ENCODE measurements at places on chromosomes 13 and 19. TPM values are rescaled to one million over a fixed set of nuclear protein-coding genes. Genes with fewer than 3 reads are reported as not detected.

PRDX2 gene
- polyA plus RNA-seq: 386 TPM

S1PR4 gene
- polyA plus RNA-seq: 1.5 TPM

YJEFN3 gene
- 4.9 TPM for polyA plus RNA-seq

ZNF416 gene
- polyA plus RNA-seq: 2.0 TPM

HNRNPL gene
- 145 TPM for polyA plus RNA-seq

APOC4 gene
- not detected for polyA plus RNA-seq

AP1M2 gene
- polyA plus RNA-seq: 37.3 TPM

C5AR2 gene
- 0.90 TPM for polyA plus RNA-seq

PSG1 gene
- not detected for polyA plus RNA-seq

DDA1 gene
- 19.7 TPM for polyA plus RNA-seq

ICAM3 gene
- 44.3 TPM for polyA plus RNA-seq

WDR87 gene
- not detected for polyA plus RNA-seq

KLK3 gene
- polyA plus RNA-seq: not detected

ERICH4 gene
- not detected for polyA plus RNA-seq

Data from adipose tissue (tissue), 3 donors.